Stimulated activated CD4-positive, alpha-beta T cell treated with anti-CD3 and anti-CD28 coated beads, TNF-alpha, amount 100 ng/mL, for 1 hour (primary cell): ENCODE measurements at places on chromosomes 6 and 20.

DNA sequence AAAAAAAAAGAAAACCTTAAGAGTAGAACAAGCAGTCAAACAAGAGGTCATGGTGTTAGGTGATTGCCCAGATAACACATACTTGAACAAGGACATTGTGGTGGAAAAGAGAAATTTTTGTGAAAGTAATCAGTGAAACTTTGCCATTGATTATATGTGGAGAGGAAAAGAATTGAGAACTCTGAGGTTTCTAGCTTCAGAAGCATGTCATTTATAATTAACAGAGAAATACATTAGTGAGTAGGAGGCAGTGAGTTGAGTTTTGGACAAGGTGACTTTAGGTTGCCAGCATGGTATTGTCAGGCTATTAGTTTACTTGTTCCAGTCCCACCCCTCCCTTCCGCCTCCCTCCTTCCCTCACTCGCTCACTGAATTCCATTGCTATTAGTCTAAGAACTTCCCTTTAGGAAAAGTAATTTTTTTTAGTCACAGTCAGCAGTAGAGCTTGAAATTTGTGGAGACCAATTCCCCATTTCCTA, 17.2 kb downstream of the TAB2 start:
- no peak for DNase-seq

DNA sequence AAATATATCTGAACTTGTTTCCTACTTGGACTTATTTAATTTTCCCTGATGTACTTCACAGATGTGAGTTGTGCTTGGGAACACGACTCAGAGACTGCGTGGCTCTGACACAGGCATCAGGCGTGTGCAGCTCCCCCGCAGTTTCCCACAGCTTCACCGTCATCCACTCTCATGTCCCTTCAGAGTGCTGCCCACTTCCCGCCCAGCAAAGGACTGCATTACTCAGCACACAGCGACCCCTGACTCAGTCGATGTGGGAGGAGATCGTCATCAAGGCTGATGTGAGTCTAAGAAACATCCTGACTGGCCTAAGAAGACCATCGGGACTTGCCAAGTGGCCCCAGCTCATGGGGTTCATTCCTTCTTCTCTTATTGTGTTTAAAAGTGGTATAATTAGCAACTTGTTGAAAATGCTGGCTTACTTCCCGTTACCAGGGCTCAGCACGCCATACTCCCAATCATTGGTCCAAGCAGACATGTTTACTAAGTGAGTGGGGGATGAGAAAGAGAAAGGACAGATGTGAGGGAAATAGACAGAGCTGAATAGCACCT, 539.4 kb upstream of the JARID2 start:
- no peak for DNase-seq

DNA sequence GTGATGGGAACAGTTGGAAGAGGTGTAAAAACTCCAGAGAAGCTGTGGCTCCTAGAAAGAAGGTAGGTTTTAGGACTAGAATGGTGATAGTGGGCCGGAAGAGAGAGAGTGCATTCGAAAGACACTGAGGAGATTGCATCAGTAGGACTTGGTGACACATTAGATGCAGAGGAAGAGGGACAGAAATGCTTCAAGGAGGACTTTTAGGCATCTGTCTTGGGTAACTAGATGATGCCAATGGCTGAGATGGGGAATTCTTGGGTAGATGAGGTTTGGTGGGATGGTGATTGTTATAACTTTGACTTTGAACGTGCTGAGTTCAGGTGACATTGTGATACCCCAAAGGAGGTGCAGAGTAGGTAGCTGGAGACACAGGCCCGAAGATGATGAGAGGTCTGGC, 196.5 kb downstream of the GMPR start:
- DNase-seq = no peak

DNA sequence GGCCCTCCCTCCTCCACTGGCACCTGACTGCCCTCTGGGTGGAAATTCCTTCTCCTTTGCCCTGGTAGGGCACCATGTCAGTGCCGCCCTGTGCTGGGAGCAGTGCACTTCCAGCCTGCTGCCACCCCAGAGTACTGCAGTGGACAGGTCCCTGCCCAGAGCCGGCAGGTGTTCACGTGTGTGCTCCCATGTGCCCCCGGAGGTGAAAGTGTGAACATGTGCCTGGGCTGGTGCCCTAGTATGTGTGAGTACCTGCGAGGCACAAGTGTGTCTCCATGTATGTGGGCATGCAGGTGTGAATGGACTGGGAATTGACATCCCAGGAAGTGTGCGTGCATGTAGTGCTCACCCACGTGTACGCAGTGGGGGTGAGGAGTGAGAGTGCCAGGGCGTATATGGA, 29.4 kb downstream of the SDCBP2 start:
- no peak for DNase-seq

- no peak for DNase-seq
These were observed 256.2 kb downstream of the CLIC5 start for GRCh38 chr6:45759472-45759810.

DNA sequence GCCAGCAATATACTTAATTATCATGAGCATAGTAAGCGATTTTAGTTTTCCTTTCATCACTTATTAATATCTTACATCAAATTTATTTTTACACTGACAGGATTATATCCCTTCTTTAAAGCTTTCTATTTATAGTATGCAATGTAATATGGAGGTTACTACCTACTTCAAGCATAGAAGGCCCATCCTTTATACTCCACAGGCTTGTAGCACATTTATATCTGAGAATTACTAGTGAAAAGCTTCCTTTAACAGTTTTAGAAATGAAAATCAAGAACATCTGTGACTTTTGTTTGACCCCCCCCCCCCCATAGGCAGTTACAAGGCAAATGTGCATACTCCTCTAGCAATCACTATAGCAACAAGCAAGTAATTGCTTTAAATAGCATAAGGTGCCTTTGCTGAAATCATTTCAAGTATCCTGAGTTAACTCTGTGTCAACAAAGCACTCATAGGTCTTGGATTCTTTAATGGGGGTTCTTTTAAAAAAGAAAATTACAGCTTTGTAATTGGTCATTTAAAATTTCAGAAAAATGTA, 917.7 kb downstream of the PHF3 start:
- no peak for DNase-seq

GRCh38 chr20:37726321-37726720, 32.5 kb downstream of the CTNNBL1 start:
- DNase-seq = no peak

DNA sequence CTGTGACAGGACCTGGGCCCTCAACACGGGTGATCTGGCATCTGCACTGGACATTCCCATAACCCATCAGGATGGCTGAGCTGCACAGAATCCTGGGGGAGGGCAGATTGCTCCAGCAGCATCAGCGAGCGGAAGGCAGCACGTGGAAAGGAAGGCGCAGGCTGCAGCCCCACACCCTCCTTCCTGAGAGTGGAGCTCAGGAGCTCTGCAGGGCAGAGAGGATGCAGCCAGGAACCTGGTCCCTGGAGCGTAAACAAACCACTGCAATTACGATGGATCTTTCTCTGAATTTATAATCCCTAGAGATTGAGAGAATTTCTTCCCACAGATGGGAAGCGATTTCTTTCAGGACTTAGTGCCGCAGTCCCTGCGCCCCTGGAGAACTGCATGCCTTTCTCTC, 39.7 kb upstream of the EMILIN3 start:
- DNase-seq = no peak

DNA sequence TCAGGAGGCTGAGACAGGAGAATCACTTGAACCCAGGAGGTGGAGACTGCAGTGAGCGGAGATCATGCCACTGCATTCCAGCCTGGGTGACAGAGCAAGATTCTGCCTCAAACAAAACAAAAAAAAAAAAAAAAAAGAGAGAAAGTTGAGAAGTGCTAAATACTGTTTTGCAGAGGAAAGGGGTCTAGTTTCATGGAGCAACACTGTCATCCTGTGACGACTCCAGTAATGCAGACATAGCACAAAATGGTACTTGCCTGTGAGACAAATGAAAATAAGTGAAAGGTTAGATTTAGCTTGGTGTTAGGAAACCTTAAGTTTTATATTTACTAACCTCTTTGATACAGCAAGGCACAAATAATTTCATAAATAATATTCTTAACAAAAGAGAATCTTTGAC, 29.7 kb downstream of the CEP162 start:
- no peak for DNase-seq

DNA sequence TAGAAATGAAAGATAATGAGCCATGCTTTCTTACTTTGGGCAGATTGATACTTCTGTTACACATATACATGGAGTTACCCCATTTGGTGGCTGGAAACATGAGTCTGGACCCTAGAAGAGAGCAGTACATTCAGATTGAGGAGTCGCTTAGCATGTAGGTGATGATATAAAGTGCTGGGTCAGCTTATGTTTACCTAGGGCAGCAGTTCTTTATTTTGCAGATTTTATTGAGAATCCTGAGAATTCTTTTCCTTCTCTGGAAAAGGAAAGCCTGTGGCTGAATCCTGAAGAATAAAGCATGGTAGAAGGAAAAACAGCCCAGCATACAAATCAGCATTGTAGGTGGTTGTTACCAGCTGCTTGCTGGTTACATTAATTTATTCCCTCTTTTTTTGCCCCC, 91.2 kb downstream of the SMAP1 start:
- DNase-seq = no peak

GRCh38 chr6:96795481-96795880, 41.8 kb downstream of the GPR63 start:
- no peak for DNase-seq

- no peak for DNase-seq
These were observed 35.2 kb upstream of the MLN start for GRCh38 chr6:33838983-33839382.

DNA sequence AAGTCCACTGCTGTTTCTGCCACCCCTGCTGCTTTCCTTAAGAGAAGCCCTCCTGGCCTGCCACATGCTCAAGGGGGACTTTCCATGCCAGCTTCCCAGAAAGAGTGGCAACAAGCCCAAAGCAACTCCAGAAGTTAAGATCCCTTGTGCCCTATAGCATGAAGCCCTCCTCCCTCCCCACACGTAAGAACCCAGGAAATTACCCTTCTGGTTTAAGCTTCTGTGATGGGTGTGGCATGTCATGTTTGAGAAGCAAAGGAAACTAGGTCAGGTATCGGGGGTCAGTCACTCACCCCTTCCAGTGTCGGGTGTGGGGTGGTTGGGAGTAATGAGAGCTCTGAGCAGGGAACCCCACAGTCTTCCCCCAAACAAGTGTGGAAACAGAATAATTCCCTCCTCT, 196.1 kb downstream of the LRFN2 start:
- no peak for DNase-seq

DNA sequence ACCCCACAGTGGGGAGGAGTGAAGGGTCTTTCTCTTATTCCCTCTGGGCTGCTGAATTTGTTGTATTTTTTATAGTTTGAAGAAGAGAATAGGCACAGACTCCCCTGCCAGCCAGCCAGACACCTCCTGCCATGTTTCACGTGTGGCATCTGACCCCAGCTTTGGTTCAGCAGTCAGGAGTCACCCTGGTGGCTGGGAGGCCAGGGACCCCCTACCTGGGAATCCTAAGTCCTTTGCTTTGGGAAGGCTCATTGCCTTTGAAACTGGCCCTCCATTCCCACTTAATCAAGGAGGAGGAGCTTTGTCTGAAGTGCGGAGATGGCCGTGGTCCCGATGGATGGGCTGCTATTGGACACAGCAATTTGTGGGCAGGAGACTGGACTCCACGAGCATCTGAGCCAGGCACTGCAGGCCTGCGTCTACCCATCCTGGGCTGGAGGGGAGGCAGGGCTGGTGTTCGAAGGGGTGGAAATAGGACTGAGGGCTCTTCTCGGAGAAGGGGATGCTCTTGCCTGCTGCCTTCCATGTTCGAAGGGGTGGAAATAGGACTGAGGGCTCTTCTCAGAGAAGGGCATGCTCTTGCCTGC, 196.1 kb downstream of the DLL1 start:
- no peak for DNase-seq

DNA sequence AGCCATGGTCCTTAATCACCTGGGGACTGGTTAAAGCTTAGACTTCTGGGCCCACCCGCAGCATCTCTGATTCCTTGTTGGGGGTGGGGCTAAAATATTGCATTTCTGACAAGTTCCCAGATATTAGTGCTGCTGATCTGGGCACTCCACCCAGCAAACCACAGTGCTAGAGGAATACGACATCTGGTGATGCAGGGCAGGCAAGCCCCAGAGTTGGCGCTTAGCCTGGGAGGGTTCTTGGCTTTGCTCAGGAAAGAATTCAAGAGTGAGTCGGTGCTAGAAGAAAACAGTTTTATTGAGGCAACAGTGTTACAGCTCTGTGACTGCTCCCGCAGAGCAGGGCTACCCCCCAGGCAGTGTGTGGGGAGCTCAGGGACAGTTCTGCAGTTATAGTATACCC, 210.7 kb downstream of the TFAP2C start:
- no peak for DNase-seq

DNA sequence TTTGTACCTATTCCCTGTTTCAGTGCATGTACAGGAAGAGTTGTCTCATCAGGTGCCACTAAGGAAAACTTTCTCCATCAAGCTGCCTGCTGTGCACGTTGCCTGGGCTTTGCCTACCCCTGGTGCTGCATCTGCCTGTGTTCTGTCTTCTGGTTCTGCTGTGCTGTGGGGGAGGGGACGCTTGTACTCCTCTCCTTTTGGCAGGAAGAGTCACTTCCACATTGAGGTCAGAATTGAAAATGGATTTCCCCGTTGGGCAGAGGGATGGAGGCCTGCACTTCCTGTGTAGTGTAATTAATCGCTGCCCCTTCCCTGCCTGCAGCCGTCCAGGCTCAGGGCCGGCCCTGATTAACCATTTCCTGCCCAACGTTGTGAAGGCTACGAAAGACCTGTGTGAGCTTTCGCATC, 153.3 kb downstream of the SCML4 start:
- no peak for DNase-seq
